ENCODE measurements at places on chromosomes 1 and 21. TPM values are rescaled to one million over a fixed set of nuclear protein-coding genes. Genes with fewer than 3 reads are reported as not detected.

ELAVL4 gene
- polyA plus RNA-seq: not detected

ACOT11 gene
- polyA plus RNA-seq: 1.4 TPM

GABRD gene
- polyA plus RNA-seq: not detected

MX2 gene
- 0.45 TPM for polyA plus RNA-seq

DNAI4 gene
- polyA plus RNA-seq: 1.6 TPM

GNAT2 gene
- 0.22 TPM for polyA plus RNA-seq

DNA sequence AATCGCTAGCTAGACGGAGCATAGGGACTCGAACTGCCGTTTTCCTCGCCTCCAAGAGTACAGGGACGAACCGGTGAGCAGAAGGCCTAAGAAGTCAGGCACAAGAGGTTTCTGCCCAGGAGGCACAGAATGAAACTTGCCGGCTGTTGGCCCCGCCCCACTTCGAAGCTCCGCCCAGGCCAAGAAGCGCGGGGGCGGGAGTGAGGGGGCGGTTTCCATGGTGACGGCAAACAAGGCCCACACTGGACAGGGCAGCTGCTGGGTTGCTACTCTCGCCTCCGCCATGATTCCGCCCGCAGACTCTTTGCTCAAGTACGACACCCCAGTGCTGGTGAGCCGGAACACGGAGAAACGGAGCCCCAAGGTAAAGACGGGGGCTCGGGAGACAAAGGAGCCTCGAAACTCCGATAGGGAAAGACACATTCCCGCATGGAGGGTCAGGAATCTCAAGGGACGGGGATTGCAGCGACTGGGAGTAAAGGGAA, at the start of gene DNALI1:
Gene DNALI1, plus strand, starts transcription at position 229 of the 485 bp plus-strand sequence. Its CDS starts 55 bp downstream, at position 284.
- no peaks in the 10 kb centered on the region for H3K27me3 ChIP-seq
- peaks cover 17% of the 10 kb centered on the region for H3K4me1 ChIP-seq
- DNase-seq: peak; percentile 87
- peaks cover 1% of the 10 kb centered on the region for H3K36me3 ChIP-seq
- peak within 1 kb of the TSS; percentile 81 for H3K4me3 ChIP-seq
- peak within 1 kb of the TSS; percentile 62 for H3K27ac ChIP-seq

DNA sequence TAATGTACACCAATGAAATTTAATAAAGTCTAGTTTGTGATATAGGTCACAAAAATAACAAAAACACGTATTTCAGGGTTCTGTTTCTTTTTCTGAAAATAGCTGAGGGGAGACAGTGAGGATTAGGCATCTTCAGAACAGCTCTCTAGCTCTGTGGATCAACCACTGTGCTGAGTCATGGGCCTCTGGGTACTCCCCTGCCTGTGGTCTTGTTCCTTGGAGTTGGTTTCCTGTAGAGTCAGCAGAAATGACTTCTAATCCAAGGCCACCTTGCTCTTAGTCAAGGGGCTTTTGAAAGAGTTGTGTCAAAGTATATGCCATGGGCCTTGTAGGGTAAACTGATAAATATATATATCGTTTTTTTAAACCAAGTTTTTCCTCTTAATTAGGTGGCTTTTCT, 141.8 kb upstream of the ZRANB2 start:
- no peaks in the 10 kb centered on the region for H3K4me1 ChIP-seq
- H3K36me3 ChIP-seq: no peaks in the 10 kb centered on the region
- peak; percentile 1 for DNase-seq
- no peaks in the 10 kb centered on the region for H3K27me3 ChIP-seq
- H3K4me3 ChIP-seq: no peak overlapping the region

DNA sequence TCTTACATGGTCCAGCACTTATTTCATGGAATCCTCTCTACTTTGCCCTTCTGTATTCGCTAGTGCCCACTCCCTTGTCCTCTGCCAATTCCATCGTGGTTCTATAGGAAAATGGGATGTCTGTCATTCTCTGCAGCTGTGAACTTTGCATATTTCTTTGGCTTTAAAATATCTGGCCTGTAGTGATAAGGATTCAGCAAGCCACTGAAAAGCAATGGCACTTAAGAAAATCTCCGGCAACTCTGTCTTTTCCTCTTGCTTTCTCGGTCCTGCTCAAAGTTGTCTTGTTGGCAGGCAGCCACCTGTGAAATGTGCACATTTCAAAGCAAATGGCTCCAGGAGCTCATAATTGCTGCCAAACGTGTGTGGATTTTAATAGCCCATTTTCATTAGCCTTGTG, 91.8 kb downstream of the CHD1L start:
- no peak overlapping the region for H3K27ac ChIP-seq
- no peak overlapping the region for H3K4me3 ChIP-seq
- DNase-seq: no peak

DNA sequence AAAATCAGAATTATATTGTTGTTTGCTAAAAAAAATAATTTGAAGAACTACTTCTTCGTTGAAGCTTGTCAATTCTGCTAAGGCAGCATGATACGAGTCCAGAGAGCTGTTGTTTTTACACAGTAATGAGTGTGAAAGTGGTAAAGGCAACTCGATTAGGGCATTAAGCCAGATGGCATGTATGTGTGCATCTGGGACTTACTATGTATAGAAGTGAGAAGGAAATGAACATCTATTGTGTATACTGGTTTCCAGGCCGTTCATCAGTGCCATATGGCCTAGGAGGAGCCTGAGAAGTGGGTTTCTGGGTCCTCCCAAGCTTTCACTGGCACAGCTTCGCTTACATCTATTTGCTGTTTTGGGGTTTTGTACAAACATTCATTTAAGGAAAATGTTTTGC, 5.7 kb downstream of the CTPS1 start:
- no peak for DNase-seq
- H3K36me3 ChIP-seq: peaks cover 18% of the 10 kb centered on the region
- no peak overlapping the region for H3K27ac ChIP-seq
- H3K4me3 ChIP-seq: no peak overlapping the region
- no peaks in the 10 kb centered on the region for H3K27me3 ChIP-seq
- peaks cover 14% of the 10 kb centered on the region for H3K4me1 ChIP-seq

DNA sequence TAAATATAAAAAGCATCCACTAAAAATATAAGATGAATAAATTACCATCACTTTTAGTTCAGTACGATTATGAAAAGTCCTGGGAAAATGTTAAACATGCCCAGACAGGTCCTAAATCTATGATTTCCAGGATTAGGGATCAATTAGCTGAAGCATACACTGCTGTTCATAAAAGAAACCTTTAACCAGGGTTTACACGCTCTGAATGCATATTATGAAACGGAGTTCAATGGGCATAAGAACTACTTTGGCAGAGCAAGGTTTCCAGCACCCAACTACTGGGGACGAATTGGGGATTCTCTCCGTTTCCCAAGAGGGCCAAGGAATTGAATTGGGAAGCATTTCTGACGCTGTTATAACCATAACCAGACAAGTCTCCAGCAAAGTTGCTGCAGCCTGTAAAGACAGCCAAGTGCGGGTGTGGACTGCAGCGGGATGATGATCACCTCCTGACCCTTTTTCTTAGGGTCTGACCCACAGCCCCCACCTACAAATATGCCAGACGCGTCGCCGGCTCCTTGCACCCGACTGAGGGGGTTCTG, 1.6 kb downstream of the SLC30A1 start:
- H3K27ac ChIP-seq: peak overlapping the region; percentile 81
- peak overlapping the region; percentile 87 for H3K4me3 ChIP-seq
- H3K27me3 ChIP-seq: no peaks in the 10 kb centered on the region
- peaks cover 14% of the 10 kb centered on the region for H3K4me1 ChIP-seq
- peak; percentile 42 for DNase-seq

- no peaks in the 10 kb centered on the region for H3K36me3 ChIP-seq
- H3K4me3 ChIP-seq: no peak overlapping the region
- peaks cover 6% of the 10 kb centered on the region for H3K4me1 ChIP-seq
- H3K27ac ChIP-seq: no peak overlapping the region
- DNase-seq: no peak
These were observed 413.3 kb upstream of the PTBP2 start for GRCh38 chr1:96308314-96308713.

DNA sequence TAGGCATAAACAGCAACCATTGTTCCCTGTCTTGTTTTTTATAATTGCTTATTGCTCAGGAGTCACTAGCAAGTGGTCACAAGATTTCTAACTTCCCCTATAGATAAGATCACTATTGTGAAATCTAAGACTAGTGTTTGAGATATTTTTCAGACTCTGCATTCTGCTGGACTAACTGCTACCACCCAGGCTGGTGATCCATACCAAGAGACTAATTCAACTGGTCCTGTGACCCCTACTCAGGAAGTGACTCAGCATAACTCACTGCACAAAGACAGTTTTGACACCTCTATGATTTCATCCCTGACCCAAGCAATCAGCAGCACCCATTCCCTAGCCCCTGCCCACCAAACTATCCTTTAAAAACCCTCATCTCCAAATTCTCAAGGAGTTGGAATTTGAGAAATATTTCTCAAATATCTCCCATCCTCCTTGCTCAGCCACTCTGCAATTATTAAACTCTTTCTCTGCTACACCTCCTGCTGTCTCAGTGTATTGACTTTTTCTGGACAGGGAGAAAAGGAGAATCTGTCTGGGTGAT, 52.7 kb downstream of the TRIM33 start:
- no peak overlapping the region for H3K27ac ChIP-seq
- H3K4me3 ChIP-seq: no peak overlapping the region
- H3K36me3 ChIP-seq: no peaks in the 10 kb centered on the region
- H3K4me1 ChIP-seq: no peaks in the 10 kb centered on the region
- H3K27me3 ChIP-seq: no peaks in the 10 kb centered on the region

- H3K4me1 ChIP-seq: peaks cover 2% of the 10 kb centered on the region
- H3K4me3 ChIP-seq: no peak overlapping the region
- H3K36me3 ChIP-seq: no peaks in the 10 kb centered on the region
- no peaks in the 10 kb centered on the region for H3K27me3 ChIP-seq
- no peak for DNase-seq
These were observed 26.3 kb upstream of the IER5 start for GRCh38 chr1:181061891-181062835.

GRCh38 chr1:207366022-207366421, 44.5 kb downstream of the CD55 start:
- no peaks in the 10 kb centered on the region for H3K27me3 ChIP-seq
- peak; percentile 9 for DNase-seq
- peaks cover 2% of the 10 kb centered on the region for H3K4me1 ChIP-seq
- no peaks in the 10 kb centered on the region for H3K36me3 ChIP-seq
- no peak overlapping the region for H3K27ac ChIP-seq

- H3K36me3 ChIP-seq: peaks cover 4% of the 10 kb centered on the region
- H3K27me3 ChIP-seq: no peaks in the 10 kb centered on the region
- peak overlapping the region; percentile 76 for H3K4me3 ChIP-seq
- DNase-seq: peak; percentile 90
- H3K4me1 ChIP-seq: no peaks in the 10 kb centered on the region
These were observed 1.8 kb downstream of the ARPC5 start for GRCh38 chr1:183633676-183634343.

- H3K27ac ChIP-seq: no peak overlapping the region
- no peak for DNase-seq
- no peaks in the 10 kb centered on the region for H3K27me3 ChIP-seq
- no peak overlapping the region for H3K4me3 ChIP-seq
These were observed 26.6 kb downstream of the SLX9 start for GRCh38 chr21:44966135-44967081.

DNA sequence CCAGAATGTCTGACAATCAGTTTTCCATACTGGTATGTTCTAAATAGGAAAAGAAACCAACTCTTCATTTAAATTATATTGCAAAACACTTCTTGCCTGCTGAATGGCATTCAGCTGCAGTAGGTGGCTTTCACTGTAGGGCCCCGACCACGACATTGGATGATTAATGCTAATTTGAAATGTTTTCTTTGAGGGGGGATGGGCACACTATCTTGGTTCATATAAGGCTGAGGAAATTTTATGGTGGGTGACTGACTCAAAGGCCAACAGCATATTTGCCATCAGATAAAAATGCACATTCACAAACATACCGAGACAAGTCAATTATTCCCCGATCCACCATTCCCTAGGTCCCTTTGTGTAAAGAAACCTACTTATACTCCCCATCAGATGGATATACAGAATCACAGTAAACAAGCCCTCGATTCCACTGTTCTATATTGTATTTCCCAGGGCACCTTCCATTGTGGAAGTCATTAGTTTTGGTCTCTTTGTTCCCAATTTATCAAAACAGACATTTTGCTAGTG, 464.2 kb upstream of the DAB1 start:
- no peaks in the 10 kb centered on the region for H3K4me1 ChIP-seq
- H3K27me3 ChIP-seq: no peaks in the 10 kb centered on the region
- H3K27ac ChIP-seq: no peak overlapping the region
- H3K4me3 ChIP-seq: no peak overlapping the region
- peak; percentile 59 for DNase-seq

GRCh38 chr1:114274621-114275317, 121.1 kb upstream of the SYT6 start:
- no peak overlapping the region for H3K27ac ChIP-seq
- no peaks in the 10 kb centered on the region for H3K36me3 ChIP-seq
- DNase-seq: no peak
- H3K4me3 ChIP-seq: no peak overlapping the region
- no peaks in the 10 kb centered on the region for H3K27me3 ChIP-seq

GRCh38 chr1:112520166-112520565, 11.4 kb downstream of the WNT2B start:
- no peaks in the 10 kb centered on the region for H3K36me3 ChIP-seq
- H3K27ac ChIP-seq: no peak overlapping the region
- DNase-seq: no peak
- H3K27me3 ChIP-seq: no peaks in the 10 kb centered on the region

- H3K27me3 ChIP-seq: no peaks in the 10 kb centered on the region
- no peaks in the 10 kb centered on the region for H3K4me1 ChIP-seq
- H3K4me3 ChIP-seq: no peak overlapping the region
- DNase-seq: no peak
These were observed 193.0 kb downstream of the HLX start for GRCh38 chr1:221072214-221072613.

Measured in fibroblast of lung (primary cell).